ENCODE measurements at places on chromosomes 12 and 14.

- DNase-seq = no peak
Measured at GRCh38 chr14:105088812-105089745, 23.8 kb upstream of the GPR132 start.

DNA sequence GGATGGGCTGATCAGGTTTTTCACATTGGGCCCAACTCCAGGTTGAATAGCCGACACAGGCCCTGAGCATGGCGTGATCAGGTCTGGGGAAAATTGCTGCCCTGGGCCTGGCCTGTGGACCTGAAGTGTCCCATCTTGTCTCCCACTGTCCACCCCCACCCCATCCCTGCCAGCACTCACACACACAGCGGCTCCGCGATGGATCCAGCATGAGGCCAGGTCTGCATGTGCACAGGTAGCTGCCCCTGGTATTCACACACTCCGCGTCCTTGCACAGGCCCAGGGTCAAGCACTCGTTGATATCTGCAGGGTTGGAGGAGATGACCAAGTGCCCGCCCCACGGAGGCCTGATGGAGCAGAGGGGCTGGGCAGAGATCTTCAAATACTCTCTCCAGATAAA, 38.7 kb downstream of the ISCA2 start:
- DNase-seq = no peak

GRCh38 chr14:101948666-101949216, 15.6 kb upstream of the DYNC1H1 start:
- no peak for DNase-seq

GRCh38 chr14:104356738-104357688, 218.6 kb downstream of the KIF26A start:
- no peak for DNase-seq

- DNase-seq = peak; percentile 52
Measured at GRCh38 chr14:104650057-104650980, 39.1 kb upstream of the INF2 start.

DNA sequence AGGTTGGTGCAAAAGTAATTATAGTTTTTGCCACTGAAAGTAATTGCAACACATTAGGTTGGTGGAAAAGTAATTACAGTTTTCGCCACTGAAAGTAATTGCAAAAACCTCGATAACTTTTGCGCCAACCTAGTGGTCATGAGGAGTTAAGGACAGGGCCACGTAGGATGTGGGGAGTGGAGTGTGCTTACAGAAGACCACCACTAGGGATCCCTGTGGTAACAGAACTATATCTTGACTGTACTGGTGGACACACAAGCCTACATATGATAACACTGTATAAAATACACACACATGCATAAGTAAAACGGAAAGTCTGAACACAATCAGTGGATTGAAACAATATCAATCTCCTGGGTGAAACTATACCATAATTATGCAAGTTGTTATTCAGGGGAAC, 187.4 kb upstream of the ABCD2 start:
- no peak for DNase-seq

GRCh38 chr14:81716953-81717352, 183.3 kb upstream of the SEL1L start:
- DNase-seq = no peak

DNA sequence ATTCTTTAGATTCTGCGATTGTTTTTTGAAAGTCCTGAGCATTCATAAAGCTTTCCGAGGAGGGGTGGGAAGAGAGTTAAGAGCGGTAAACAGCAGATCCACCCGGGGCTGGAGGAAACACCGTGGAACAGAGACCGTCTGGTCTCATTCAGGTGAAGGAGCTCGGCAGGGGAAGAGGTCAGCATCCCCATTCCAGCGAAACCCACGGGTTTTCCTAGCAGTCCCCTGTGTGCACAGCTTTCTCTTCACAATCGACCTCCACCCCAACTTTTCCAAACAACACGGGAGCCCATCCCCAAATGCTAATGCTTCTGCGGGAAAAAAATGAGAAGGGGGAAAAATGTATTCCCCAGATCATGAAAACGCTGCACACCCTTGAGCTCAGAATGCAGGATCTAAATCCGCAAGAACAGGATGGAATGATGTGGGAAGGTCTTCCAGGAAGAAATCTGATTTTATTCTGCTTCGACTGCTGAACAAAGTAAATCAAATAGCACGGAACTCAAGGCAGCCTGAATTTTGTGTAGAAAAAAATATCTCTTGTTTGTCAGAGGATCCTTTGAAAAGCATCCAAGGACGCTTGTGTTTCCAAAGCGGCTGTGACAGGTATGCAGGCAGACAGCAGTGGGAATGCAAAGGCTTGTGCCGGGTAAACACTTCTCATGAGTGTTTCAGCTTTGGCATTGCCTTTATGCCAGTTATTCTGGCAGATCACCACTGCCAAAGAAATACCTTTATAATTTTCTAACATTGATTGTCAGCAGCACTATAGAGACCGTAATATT, 128.8 kb downstream of the NDUFA12 start:
- no peak for DNase-seq

- DNase-seq = no peak
Measured at GRCh38 chr12:89230376-89231315, 121.7 kb downstream of the DUSP6 start.

DNA sequence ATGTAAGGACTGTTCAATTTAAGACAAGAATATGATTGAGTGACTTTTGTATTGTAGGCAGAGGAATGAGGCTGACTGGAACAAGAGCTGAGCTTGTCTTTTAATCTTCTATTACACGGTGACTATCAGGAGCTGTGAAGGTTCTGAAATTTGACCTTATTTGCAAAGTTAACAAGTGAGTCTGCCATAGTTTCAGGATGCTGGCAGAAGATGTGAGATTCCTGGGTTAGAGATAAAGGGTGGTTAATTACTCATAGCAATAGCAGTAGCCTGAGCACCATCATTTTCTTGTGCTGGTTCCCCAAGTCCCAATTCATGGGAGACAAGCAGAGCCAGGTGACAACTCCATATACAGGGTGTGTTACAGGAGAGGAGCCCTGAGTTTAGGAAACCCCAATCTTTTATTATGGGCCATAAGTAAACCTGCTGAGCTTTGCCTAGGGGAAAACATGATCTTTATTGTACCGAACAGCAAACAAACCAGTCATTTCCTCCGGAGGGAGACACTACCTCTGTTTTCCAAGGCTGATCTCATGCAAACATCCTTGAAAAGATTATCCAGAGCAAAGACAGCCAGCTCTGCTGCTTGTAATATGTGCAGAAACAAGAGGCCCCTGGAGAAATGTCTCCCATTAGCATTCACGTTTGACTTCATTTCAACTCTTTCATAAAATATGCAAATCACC, 51.7 kb upstream of the DDX11 start:
- DNase-seq = no peak

GRCh38 chr14:43003845-43004244, 1397.2 kb downstream of the LRFN5 start:
- no peak for DNase-seq

GRCh38 chr14:69879175-69880043, at the start of gene SMOC1:
SMOC1 (plus strand) TSS chr14:69879416; CDS start chr14:69879679, 263 bp downstream.
- no peak for DNase-seq

- peak; percentile 6 for DNase-seq
Measured at GRCh38 chr14:101709533-101709881, 52.0 kb upstream of the PPP2R5C start.

DNA sequence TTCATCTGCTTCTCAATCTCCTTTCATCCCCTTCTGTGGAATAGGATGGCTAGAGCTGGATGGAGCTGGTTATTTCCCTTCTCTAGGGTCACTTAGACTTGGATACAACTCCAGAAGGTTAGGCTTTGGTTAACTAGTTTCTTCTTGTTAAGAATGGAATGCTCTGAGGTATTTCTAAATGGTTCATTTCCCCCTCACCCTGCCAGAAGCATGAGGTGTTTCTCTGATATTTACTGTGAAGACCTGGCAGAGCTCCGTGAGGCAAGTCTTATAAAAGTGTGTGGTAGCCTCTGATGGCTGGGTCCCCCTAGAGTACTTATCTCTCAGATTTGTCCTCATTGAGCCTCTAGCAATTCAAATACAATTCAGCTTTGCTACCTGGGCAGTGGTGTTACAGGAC, 207.9 kb downstream of the SLC16A7 start:
- no peak for DNase-seq

DNA sequence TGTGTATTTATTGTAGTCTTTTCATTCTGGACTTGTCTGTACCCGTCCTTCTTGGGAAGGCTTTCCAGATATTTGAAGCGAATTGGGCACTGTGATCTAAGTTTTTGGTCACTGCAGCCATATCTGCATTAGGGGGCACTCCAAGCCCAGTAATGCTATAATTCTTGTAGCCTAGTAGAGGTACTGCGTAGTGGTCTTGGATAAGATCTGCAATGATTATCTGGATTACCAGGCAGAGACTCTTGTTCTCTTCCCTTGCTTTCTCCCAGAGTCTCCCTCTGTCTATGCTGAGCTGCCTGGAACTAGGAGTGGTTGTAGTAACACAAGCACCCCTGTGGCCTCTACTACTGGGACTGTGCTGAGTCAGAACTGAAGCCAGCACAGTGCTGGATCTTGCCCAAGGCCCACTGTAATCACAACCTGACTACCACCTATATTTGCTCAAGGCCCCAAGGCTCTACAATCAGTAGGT, 30.0 kb downstream of the SLC38A2 start:
- DNase-seq = peak; percentile 15

DNA sequence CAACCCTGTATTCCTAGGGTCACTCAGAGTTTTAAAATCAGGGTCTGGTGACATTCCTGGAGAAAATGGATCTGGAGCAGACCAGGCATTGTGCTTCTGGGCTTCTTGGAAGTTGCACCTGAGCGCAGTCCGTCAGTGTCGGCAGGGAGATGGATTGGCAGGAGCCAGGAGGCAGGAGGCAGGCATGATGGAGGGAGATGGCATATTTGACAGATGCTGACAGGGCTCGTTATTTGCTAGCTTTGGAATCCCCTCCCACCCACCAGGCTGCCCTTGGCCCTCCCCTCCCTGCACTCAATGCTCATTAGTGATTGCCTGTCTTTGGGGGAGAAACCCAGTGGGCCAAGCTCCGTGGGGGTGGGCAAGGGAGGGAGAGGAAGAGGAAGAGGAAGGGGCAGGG, 4.7 kb downstream of the CISTR start:
- no peak for DNase-seq

DNA sequence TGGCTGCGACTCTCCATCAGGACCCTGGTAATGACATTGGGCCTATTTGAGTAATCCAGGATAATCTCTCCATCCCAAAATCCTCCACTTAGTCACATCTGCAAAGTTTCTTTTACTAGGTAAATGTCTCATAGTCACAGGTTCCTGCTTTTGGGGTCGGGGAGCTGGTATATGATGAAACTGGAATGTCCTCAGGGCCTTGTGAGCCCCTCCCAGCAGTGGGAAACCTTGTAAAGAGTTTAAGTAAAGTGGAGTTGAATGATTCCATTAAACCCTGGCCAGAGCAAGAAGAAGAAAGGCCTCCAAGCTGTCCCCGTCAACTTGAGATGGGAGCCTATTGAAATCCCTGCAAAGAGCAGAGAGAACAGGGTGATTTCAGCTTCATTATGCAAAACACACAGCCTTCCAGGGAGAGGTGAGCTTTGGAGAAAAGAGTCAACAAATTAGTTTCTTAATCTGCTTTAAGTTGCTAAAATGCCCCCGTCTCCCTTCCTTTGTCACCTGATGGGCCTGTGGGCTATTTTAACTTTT, 12.6 kb downstream of the WSCD2 start:
- DNase-seq = no peak

DNA sequence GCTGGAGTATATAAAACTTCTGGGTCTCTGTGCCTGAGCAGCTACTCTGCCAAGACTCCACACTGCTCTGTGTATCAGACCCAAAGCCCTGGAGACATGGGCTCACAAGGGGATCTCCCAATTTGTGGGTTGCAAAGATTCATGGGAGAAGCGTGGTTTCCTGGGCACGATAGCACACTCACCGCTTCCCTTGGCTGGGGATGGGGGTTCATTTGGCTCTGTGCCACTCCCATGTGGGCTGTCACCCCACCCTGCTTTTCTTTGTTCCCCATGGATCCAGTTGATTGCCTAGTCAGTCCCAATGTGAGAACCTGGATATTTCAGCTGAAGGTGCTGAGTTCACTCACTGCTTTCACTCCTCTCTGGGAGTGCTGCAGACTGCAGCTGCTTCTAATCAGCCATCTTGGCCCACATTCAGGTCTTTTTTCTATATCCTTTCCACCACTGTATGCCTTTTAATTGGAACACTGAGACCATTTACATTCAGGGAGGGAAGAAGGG, 40.0 kb upstream of the PCNX4 start:
- DNase-seq = no peak

DNA sequence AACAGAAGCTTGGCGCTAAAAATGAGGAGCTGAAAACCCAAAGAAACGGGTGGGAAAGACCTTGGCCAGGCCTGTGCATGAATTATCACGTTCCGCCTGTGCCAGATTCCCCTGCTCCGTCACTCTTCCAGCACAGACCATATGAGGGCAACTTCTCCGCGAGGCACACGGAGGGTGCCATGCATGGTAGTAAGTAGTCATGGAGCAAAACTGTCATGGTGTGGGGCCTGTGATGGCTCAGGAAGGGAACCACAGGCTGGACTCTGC, 148.2 kb downstream of the ANO2 start:
- DNase-seq = no peak

DNA sequence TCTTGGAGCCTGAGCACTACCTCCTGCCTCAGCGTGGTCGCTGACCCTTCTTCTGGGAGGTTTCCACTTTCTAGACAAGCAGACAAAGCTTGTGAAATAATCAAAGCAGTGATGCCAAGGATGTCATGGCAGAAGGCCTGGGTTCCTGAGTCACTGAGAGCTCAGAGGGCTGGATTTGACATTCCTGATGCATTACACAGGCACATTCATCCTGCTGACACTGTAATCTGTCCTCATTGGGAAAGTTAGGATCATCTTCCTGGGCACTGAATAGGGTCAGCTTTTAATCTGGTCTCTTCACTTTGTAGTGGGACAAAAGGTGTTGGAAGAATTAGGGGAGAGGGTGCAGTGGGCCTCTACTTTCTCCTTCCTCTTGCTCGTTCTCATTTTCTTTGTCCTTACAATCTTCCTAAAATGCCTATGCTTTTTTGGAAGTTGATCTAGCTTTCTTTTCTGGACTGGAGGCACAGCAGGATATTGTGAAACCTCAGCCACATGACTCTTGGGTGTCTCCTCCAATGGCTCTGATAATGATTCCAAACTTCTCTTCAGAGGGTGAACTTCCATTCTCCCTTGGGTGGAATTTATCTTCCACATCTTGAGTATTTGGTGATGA, 29.6 kb downstream of the EEA1 start:
- DNase-seq = no peak

DNA sequence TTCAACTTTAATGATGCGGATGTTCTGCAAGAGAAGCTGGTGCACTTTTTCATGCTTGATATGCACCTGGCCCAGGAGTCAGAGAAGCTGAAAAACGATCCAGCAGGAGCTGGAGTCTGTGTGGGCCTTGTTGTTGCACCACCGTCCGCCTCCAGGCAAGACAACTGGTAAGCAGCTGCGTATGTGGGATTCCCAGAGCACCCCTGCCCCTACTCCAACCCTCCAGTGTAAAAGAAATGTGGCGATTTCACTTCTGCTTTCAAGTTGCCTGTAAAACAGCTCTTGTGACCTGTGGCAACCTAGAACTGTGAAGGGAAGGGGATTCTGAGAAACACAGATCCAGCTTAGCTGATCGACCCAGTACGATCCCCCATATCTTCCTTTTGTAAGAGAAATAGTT, 154.1 kb upstream of the PELI2 start:
- DNase-seq = no peak

GRCh38 chr14:23045419-23046357, 3.7 kb downstream of the PSMB11 start:
- DNase-seq = no peak
